ENCODE measurements at places on chromosomes 1 and 21.

DNA sequence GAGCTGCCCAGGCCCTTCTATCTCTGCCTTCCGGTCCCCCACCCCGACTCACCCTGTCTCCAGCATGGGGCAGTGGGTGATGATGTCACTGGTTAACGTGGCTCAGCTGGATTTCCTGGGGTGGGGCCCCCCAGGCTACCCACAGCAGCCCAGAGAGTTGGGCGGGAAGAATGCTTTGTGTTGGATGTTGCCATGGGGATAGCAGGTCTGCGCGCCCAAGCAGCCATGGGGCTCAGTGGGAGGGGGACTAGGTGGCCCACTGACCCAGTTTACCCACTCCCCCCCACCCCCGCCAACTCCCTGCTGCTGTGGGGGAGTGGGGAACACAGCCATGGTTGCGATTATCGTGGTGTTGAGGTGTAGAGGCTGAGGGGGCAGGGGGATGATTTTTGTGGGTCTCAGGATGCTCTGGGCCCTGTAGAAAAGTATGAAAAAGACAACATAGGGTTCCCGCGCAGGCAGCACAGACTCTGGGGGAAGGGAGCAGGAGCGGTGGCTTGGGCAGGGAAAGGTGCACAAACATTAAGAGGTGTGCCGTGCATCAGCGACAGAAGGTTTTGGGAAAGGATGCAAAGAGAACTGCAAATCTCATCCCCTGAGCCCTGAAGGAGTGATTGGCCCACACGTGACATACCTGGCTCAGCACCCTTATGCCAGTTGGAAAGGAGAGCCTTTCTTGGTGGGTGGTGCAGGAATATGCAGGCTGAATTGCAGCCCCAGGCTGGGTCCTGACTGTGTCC, 8.5 kb downstream of the CELSR2 start:
- DNase-seq = no peak

DNA sequence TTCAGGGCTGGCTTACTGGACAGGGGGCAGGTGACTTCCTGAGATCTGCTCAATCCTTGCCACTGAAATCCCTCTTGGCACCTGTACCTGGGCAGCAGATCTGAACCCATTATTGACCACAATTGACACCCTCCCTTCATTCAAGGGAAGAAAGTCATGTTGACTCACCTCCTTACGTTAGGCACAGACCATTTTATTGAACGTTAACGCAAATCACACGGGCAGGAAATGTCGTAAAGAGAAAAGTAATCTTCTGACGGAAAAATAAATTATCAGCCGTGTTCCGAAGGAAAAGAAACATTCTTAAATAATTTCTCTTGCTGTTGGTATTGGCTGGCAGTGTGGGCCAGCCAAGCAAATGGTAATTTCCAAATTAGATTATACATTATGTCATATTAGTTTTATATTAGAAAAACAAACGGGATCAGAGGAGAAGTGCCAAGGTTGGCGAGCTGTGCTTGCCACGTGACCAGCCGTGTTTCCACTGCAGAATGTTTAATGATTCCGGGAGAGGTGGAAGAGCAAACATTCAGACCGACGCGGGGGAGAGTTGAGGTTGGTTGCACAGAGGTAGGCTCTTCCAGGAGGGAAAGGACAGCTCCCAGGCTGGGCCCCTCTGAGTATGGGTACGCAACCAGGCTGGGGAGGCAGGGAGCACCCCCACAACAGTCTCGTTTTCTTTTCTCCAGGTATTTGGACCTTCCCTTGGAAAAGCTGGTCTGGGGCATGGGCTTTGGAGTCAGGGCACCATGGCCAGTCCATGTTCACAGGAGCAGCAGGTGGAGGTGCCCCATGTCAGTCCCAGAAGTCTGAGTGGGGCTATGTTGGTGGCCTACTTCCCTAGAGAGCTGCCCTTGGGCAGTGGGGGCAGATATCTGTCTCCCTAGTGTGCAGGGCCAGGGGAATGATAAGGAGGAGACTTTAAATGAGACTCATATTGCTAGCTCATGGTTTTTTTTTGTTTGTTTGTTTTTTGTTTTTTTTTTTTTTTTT, 121.1 kb downstream of the FOXD2 start:
- DNase-seq = no peak

DNA sequence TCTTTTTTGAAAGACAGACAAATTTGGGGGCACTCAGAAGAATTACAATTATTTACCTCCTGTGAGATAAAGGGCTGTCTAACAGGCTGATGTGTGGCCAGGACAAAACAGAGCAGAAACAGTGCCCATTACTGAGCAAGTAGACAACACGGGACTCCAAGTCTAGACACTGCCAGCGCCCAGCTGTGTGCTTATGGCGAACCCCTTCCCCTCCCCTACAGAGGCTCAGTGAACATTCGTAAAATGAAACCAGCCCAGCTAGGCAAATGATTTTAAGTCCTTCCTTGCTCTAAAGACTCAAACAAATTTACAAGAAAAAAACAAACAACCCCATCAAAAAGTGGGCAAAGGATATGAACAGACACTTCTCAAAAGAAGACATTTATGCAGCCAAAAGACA, 91.1 kb downstream of the RUNX1 start:
- DNase-seq = no peak

DNA sequence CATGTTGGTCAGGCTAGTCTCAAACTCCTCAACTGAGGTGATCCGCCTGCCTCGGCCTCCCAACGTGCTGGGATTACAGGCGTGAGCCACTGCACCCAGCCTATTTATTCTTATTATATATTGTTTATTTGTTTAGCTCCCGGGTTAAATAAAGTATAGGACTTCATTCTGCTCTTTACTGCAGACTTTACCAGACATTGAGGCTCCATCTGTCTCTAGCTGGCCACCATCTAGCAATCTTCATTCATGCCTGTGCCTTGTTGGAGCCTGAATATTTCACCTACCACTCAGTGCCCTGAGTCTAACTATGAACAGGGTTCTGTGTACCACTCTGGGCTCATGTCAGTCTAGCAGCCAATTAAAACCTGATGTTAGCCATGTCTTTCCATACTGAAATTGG, 2.1 kb upstream of the DDAH1 start:
- no peak for DNase-seq

- no peak for DNase-seq
These were observed 124.8 kb upstream of the AJAP1 start for GRCh38 chr1:4529446-4530165.

GRCh38 chr1:206937425-206937824, 8.8 kb downstream of the PIGR start:
- no peak for DNase-seq

DNA sequence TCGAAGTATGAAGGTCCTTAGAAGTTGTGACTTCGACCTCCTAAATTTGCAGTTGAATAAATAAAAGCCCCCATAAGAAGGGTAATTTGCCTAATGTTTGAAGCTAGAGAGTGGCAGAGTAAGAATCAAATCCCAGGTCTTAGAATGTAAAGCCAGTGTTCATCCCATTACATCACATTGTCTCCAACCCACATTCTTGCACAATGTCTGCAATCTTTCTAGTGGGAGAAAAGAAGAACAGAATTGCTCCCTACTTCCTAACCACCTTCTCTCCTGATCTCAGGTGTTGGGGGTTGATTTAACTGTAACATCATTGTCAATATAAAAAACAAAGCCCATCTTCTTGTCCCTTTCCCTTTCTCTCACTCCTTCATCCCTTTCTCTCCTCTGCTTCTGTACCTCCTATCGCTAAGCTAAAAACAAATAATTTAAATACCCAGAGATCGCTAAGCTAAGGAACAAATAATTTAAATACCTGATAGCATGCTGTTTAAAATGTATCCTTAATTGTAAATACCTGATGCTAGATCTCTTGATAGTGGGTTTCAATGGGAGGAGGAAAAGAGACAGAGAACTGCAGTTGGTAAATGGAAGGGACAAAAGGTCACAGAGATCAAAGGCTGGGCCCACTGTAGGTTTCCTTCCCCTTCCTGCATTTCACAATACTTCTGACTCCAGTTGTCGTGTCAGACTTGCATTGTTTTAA, 32.1 kb upstream of the CCDC190 start:
- DNase-seq = no peak

Data from vagina (tissue), 2 donors.